NCI-H2171 treated with DMSO at 0.1 percent for 48 hours (cell line): ENCODE measurements at places on chromosomes 5 and 9.

DNA sequence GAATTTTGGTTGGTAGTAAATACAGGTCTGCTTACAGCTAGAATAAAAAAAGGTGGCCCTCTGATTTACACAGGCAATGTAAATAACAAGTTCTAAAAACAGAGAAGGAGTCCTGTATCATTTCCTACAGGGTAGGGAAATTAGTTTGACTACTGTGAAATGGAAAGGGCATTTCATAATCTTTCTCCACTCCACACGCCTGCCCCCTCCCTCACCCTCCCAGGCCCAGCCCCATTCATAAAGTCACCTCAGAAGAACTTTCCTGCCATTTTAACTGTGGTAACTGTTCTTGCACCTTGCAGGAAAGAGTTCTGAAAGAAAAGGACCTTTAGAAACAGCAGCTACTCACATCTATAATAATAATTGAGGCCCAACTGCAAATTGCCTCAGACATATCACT is 69.7 kb downstream of the MEF2C start:
- DNase-seq, result no peak

DNA sequence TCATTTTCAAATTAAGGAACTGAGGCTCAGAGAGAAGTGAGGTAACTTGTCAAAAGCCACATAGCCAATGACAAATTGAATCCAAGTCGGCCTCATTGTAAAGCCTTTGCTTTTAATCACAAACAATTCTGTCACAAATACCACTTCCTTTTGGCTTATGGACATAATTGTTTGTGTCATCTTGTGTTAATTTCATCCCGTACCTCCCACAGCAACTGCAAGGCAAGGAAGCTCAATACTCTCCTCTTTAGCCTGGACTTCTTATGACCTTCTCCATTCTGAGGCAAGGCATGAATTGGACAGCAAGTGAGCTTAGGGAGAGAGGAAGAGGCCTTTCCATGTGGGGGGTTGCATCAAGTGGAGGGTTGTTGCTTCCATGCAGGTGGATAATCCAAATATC is 62.2 kb upstream of the SLC2A8 start:
- DNase-seq, result no peak

- DNase-seq, result no peak
These were observed 232.2 kb downstream of the GABRG2 start for GRCh38 chr5:162299793-162300192.

DNA sequence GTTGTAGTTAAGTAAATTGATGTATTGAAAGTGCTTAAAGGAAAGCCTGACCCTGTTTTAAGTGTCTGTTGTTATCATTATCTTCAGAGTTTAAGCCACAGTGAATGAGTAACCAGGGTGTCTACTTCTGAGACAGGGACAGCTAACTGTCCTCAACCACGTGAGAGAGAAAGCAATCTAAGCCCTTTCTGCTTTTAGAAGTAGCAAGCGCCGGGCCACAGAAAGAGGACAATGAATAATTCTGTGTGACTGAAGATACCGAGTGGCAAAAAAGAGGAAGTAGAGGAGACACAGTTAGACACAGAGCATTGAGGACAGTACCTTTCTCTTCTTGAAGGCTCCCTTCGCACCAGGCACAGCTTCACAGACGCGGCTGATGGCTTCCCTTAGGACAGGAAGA is 86.3 kb downstream of the S1PR3 start:
- DNase-seq, result no peak

DNA sequence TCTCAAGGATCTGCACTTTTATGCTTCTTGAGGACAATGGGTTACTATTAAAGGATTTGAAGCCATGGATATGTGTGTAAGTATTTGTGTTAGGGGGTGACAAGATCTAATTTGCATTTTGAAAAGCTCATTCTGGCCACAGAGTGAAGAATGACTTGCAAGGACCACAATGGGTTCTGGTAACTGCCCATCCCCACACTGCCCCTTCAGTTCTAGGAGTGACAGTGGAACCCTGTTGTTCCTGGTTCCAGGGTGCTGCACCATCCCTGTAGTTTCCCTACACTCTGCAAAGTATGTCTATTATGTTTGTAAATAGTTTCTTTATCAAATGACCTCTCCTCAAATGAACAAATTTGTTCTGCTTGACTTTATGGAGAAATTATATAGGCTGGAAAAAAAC is 9.7 kb upstream of the SPRY4 start:
- no peak for DNase-seq

DNA sequence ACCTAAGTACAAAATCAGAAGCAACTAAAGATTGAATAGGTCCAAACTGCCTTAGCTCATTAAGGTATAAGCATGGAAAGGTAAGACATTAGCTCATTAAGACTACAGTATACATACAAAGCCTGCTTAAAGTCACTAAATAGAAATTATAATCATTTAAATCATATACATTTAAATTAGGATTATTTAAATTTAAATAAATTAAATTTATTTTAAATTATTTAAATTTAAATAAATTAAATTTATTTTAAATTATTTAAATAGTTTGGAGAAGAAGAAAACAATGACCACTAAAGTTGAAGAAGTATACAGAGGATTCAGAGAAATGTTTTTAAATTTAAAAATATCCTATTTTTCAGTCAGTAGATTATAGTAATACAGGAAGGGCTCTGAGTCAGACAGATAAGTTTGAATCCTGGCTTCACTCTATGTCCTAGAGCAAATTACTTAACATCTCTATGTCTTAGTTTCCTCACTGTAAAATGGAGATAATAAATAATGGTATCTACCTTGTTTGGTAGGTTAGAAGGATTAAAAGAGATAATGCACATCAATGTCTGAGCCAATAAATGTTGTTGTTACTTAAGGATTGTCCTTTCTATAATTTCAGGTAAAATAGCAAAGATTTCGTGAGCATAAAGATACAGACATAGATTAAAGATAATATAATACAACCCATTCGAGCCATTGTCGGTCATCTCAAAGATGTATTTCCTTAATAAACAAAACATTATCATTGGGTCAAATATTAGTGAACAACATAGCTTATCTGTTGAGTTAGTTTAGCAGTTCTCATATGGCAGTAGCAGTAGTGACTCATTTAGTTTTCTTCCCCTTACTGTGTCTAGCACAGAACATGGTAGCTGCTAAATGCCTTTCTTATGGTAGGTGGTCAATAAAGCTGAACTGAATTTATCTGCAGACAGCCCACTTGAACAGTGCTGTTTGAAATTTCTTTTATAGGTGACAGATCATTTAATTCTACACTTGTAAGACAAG is 100.6 kb downstream of the KIAA0825 start:
- DNase-seq, result no peak

GRCh38 chr9:72539824-72540347 is 18.5 kb downstream of the TMC1 start:
- DNase-seq, result peak; percentile 9

DNA sequence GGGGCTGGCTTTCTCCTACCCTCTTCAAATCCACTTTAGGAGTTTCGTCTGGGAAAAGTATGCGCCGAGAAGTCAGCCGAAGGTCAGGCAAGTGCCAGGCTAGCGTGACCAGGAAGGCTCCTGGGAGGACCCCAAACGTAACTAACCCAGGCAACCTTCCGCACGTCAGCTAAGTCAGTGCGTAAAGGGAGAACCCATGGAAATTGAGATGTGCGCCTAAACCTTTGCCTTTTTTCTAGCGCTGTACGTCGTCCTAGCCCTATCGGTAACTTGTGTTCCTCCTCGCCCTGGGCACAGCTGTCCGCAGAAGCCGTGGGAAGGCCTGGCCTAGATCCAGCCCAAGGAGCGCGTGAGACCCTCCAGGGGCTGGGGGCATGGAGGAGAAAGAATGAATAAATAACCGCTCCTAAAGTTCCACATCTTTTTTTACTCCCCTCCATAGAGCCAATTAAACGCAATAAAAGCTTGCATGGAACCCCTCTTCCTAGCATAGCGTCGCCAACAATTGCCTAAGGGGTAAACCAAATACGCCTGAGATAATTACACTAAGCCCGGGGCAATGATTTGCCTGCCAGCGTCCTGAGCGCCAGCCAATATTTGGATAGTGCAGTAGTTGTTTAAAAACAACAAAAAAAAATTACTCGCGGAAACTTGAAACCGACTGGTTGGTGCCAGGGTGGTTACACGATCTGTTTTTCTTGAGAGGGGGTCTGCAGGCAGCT is 4.0 kb upstream of the FOXB2 start:
- peak; percentile 54 for DNase-seq

DNA sequence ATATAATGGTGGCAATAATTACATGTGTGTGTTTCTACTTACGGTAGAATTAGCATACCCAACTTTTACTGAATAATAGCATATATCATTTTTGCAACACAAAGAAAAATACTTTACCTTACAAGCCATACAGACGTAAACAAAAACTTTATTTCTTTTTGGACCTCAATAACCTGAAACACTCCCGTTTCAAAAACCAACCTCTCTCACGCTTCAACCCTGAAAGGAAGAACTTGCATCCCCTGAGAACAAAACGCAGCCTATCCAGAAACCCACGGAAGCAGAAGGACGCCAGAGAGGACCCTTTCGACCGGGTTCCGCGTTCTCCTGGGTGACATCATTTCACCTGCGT is at the start of gene RNF38:
RNF38 (minus strand) TSS at position 290 of the 352 bp plus-strand sequence; CDS start at position 129, 161 bp downstream.
- peak; percentile 66 for DNase-seq

GRCh38 chr5:4831325-4831724 is 308.8 kb upstream of the ADAMTS16 start:
- no peak for DNase-seq

- DNase-seq, result no peak
These were observed 2253.1 kb upstream of the C9orf72 start for GRCh38 chr9:29826421-29826820.

DNA sequence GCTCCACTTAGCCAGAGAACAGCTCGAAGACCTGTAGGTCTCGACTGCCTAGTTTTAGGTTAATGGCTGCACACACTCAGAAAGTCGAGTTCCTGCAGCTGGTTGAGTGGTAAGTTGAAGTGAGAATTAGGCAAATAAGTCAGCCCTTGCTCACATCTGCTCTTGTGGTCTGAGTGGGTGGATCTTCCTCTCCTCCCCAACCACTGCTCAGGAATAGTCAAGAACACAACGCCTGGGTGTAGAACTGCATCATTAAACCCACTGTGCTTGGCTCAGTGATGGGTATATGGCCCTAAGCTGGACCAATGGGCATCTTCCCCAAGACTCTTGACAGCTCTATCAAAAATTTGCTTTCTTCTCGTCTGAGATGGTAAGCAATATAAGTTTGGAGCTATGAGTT is 20.9 kb upstream of the ADAM19 start:
- DNase-seq, result no peak

GRCh38 chr5:371811-372555 is 50.5 kb downstream of the AHRR start:
- DNase-seq, result peak; percentile 63

DNA sequence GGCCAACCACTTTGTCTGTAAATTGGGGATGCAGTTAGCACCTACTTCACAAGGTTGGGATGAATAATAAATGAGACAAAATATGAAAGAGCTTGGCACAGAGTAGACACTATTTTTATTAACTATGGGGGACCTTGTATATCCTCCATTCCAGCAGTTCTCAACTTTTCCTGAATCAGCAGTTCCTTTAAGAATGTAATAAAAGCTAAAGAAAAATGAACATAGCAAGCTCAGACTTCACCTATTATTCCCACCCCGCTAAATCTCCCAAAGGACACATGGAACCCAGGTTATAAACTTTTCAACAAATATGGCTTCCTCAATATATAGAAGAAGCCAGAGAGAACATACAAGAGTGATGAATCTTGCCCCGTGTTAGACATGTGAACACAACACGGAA is 32.0 kb upstream of the TTC1 start:
- DNase-seq, result no peak
